ENCODE measurements at places on chromosomes 3 and 15. TPM values are rescaled to one million over a fixed set of nuclear protein-coding genes. Genes with fewer than 3 reads are reported as not detected.

Gene PAK6
- total RNA-seq: 0.42 TPM

Gene HTR3E
- not detected for total RNA-seq

Gene HERC2
- 40.8 TPM for total RNA-seq

Gene PLS1
- total RNA-seq: 5.4 TPM

Gene KLHDC8B
- total RNA-seq: 1.0 TPM

GRCh38 chr15:88835646-88836045, 32.4 kb downstream of the ACAN start:
- no peak for ATAC-seq

- ATAC-seq: no peak
Measured at GRCh38 chr15:71708741-71709140, 101.6 kb upstream of the NR2E3 start.

DNA sequence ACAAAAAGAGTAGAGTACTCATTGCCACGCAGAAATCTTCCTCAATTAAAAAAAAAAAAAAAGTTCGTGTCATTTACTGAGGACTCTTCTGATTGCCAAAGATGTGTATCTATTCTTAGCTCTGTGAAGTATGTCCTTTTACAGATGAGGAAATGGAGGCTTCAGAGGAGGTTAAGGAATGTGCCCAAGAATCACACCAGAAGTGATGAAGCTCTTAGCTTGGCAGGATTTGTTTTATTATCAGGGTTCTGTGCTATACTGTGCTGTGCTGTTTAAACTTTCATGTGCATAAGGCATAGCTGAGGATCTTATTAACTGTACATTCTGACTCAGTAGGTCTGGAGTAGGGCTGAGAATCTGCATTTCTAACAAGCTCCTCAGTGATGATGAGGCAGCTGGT, 665.2 kb upstream of the ADAMTS9 start:
- ATAC-seq: no peak

All from activated T-helper 17 cell treated with anti-CD3 and anti-CD28 coated beads, Interleukin-2, amount 50 U/mL, for 72 hours (primary cell).